ENCODE measurements at places on chromosomes 13 and 19.
A peak's percentile ranks its signal among the peaks of the same experiment; 100 is the strongest.

DNA sequence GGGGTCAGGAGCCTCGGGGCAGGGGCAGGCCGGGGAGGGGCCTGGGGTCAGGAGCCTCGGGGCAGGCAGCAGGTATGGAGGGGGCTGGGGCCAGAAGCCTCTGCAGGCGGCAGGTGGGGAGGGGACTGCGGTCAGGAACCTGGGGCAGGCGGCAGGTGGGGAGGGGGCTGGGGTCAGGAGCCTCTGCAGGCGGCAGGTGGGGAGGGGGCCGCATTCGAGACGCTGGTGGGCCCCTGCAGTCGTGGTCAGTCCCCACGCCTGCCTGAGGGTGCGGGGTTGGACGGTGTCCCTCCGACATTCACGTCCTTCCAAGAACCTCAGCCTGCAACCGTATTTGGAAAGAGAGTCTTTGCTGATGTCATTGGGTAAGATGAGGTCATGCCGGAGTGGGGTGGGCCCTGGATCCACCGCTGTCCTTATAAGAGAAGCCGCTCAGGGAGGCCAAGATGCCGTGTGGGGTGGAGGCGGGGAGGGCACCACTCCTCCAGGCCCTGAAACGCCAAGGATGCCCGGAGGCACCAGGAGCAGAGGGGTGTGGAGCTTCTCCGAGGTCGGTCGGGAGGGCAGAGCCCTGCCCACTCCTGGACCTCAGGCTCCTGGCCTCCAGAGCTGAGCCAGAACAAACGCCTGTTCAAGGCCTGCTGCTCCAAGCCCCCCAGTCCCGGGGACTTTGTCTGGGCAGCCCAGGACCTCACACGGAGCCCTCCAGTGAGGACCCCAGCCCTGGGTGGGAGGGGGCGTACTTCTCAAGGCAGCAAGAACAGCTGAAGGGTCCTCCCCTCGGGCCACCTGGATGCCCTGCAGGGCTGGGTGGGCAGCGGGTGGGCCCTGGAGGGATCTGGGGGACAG lies 30.1 kb downstream of the PIP5K1C start:
- DNase-seq = peak; percentile 67

- no peak for DNase-seq
Observed at GRCh38 chr13:32267836-32268439, 47.2 kb downstream of the ZAR1L start.

DNA sequence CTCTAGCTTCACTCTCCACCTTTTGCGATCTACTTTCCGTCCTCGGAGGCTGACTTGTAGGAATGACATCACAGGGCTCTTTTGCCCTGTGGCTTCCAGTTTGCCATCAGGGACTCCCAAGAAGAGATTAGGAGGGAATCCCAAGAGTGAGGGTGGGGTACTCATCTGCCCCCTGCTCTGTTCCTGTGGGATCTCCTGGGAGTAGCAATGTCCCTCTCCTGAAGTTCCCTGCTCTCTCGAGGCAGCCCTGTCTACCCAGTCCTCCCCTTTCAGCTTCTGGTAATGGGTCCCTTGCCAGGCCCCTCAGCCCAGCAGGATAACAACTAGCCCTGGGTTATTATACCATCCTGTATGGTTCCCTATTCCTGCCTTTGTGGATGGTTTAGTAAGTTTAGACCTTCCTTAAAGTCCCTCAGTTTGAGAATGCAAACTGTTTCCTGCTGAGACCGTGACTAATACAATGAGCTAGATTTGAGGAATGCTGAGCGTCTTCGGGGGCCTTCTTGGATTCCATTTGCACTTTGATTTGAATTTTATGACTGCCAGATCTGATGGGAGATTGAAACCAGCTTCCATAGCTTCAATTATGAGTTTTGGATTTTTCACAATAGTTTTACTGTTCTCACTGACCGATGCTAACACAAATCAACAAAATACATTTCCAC lies 73.7 kb upstream of the IPO5 start:
- no peak for DNase-seq

DNA sequence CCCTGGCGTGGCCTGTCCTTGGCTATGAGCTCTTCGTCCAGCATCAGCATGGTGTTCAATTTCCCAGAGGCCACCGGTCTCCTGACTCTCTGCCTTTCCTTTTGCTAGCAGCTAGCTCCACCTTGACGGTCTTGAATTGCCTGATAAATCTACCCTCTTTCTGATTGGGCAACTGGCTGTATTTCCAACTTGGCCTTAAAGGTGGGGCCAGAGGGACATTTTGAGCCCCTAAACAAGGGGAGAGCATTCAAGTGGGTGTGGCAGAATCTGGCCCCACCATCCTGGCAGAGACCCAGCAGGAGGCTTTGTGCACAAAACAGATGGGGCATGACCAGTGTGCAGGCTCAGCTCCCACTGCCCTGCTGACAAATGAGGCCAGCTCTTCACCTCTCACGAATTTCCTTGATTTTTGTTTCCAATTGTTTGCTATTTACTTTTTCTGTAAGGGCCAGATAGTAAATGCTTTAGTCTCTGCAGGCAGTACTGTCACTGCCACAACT lies 148.9 kb upstream of the VSTM2B start:
- DNase-seq = no peak

DNA sequence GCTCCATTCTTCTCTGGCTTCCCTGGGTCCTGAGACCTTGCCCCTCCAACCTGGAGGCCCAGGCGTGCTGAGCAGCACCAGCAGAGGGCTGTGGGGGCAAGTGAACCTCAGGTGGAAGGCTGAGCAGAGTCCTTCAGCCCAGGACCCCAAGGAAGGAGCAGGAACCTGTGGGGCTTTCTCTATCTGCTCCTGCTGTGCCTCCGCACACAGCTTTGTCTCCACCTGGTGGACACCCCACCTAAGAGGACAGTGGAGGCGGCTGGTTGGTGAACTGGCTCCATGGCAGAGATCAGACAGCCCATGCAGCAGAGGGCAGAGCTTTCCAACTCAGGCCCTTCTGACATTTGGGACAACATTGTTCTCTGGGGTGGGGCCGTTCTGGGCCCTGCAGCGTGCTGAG lies 19.7 kb downstream of the ZFR2 start:
- DNase-seq = no peak

- no peak for DNase-seq
Observed at GRCh38 chr13:48123812-48124211, 28.9 kb upstream of the MED4 start.
